ENCODE measurements at places on chromosomes 5 and 9.
A peak's percentile ranks its signal among the peaks of the same experiment; 100 is the strongest.

DNA sequence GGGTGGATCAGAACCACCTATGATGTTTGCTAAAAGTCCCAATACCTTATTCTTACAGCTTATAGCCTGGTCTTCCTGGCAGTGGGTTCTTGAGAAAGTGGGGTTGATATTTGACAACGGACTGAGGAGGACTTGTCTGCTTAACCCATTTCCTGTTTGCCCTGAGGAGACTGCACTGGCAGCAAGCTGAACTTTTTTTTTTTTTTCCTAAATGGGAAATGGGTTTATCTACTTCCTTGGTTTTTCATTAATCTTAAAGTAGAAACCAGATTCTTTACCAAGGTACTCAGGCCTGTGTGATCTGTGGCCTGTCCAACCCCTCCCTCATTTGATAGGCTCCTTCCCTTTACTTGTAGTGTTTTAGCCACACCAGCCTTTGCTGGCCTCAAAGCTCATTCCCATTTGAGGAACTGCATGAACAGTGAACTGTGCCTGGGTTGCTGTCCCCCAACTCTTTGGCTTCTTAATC, 47.1 kb downstream of the C9orf57 start:
- no peak for DNase-seq

DNA sequence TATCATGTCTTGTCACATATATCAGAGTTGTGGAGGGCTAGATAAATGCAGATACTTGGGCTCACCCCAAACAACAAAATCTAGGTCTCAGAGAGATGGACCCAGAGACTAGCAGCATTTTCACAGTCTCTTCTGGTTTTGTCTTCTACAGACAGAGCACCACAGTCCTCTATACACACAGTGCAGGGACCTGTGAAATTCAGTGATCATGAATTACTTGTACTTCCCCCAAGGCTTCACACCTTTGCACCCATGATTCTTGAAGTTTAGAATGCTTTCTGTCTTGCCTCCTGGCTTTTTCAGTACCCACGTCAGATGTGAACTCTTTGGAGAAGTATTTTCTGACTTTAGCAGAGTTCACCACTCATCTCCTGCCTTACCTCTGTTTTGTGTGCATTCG, 371.5 kb upstream of the PRR16 start:
- no peak for DNase-seq

DNA sequence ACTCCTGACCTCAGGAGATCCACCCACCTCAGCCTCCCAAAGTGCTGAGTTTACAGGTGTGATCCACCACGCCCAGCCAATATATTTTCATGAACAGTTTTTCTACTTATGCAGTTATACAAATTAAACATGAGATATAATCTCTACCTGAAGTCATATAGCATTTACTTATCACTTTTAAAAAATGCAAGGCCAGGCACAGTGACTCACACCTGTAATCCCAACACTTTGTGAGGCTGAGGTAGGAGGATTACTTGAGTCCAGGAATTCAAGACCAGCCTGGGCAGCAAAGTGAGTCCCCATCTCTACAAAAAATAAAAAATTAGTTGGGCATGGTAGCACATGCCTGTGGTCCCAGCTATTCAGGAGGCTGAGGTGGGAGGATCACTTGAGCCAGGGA, 164.7 kb upstream of the LHFPL2 start:
- no peak for DNase-seq

- no peak for DNase-seq
Measured at GRCh38 chr5:168005936-168006335, 285.5 kb upstream of the WWC1 start.

- DNase-seq = no peak
Measured at GRCh38 chr5:112532654-112533360, 113.7 kb upstream of the EPB41L4A start.

DNA sequence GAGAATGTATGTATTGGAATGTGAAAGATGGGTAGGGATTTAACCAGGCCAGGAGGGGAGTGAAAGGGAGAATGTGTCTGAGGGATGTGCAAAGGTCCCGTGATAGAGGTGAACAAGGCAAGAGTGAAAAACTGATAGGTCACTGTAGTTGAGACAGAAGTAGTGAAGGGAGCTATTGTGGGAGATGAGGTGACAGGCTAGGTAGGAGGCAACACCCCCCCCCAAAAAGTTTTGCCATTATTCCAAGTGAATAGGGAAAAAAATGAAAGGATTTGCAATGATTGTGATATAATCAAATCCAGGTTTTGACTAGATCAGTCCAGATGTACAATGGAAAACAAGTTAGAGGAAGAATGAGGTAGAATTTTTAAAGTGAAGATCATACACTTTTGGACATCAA, 136.6 kb upstream of the GPR151 start:
- no peak for DNase-seq

DNA sequence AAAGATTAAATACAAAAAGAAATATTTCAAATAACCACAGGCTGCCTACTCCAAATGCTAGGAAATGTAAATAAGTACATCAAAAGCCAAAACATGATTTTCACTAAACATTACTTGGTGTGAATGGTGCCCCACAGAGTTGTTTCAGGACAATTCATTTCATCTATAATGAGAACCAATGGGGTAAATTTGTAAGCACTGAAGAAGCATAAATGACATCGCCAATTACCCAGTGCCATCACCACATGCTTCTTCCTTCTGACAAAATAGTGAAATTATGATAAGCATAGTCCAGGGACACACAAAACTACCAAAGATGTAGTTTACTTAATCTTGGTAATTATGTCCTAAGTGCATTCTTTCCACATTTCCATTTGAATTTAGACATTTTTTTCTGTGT, 510.4 kb upstream of the TYRP1 start:
- DNase-seq = no peak

GRCh38 chr5:176647843-176648473, 674 bp downstream of the TSPAN17 start:
- DNase-seq = peak; percentile 68

Measured in SJCRH30 (cell line).